Activated T-helper 1 cell treated with Interleukin-2 at 50 U/mL for 16 hours (primary cell): ENCODE measurements at places on chromosomes 2 and 18.

DNA sequence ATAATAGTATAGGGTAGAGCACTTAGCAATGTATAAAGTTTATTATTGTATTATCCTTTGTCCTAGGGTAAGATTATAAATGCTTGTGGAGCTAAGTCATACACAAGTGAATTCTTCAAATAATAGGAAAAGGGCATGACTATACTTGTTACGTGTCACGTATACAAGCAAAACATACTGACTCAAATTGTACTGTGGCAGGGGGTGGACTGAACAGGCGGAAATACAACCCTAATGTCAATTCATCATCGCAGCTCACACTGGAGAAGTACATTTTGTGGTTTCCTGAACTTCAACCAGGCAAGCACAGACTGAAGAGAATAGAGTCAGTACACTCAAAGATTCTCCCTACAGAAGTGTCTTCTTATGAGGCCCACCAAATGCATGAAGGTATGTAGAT lies 201.0 kb downstream of the MBD2 start:
- DNase-seq, result no peak

DNA sequence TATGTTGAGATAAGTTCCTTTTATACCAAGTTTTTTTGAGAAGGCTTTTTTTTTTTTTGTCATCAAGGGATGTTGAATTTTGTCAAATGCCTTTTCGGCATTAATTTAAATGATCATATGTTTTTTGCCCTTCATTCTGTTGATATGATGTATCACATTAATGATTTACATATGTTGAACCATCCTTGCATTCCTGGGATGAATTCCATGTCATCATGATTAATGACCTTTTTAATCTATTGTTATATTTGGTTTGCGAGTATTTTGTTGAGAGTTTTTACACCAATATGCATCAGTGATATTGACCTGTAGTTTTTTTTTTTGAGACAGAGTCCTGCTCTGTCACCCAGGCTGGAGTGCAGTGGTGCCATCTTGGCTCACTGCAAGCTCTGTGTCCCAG lies 585.7 kb upstream of the FANCL start:
- DNase-seq, result no peak

- DNase-seq, result no peak
Observed at GRCh38 chr2:28355521-28356094, 37.0 kb upstream of the FOSL2 start.

DNA sequence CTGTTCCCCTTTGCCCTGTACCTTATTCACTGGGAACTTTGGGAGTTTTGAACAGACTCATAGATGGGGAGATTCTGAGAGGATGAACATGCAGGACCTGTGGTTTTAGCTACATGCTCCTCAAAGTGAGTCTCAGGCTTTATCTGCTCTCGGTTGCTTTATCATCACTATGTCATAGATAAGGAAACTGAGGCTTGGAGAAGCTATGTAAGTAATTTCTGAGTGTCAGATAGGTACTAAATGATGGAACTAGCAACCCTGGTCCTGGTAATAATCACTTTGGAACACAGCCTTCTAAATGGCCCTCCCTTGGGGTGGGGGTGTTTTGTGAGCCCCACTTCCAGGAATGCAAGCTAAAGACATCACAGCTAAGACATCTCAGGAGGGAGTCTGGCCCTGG lies 186.2 kb upstream of the MEX3C start:
- DNase-seq, result no peak

- DNase-seq, result no peak
Observed at GRCh38 chr2:160278879-160279177, 78.8 kb upstream of the ITGB6 start.

- DNase-seq, result no peak
Observed at GRCh38 chr2:221372159-221372884, 199.8 kb downstream of the EPHA4 start.
